ENCODE measurements at places on chromosomes 7 and 10.

GRCh38 chr7:84013616-84014240 is 180.9 kb downstream of the SEMA3A start:
- DNase-seq: no peak

DNA sequence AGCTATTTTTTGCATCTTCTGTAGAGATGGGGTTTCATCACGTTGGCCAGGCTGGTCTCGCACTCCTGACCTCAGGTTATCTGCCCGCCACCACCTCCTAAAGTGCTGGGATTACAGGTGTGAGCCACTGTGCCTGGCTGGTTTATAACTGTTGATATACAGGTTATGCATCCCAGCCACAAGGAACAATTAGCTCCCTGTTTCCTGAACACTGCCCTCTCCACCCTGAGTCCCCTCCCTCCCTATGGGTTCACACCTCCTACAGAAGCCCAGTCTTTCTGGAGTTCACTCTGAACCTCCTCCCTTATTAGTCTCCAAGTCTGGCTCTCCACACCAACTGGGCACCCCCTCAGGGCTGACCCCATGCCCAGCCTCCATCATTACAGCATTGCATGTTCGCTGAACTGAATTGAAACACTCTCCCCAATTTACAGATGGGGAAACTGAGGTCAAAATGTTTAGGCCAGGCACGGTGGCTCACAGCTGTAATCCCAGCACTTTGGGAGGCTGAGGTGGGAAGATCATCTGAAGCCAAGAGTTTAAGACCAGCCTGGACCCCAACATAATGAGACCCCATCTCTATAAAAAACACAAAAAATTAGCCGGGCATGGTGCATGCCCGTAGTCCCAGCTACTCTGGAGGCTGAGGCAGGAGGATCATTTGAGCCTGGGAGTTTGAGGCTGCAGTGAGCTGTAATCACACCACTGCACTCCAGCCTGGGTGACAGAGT is 1.7 kb upstream of the CLIP2 start:
- no peak for DNase-seq

DNA sequence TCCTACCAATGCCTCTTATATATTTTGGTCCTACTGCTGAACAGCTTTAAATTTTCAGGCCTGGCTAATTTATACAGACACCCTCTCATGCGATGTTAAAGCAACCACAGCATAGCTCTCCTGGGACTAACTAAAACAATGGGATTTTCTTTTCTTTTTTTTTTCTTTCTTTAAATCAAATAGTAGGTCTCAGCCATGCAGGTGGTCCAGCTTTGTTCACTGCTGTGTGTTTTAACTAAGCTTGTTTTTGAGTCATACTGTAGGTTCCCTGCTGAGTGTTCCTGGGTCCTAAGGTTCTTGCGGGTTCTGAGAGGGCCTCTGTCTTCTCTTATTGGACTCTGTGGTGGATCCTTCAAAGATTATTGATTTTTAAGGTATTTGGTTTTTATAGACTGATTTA is 113.1 kb upstream of the SORCS1 start:
- no peak for DNase-seq

- no peak for DNase-seq
Measured at GRCh38 chr7:81590131-81590530, 179.7 kb downstream of the HGF start.

DNA sequence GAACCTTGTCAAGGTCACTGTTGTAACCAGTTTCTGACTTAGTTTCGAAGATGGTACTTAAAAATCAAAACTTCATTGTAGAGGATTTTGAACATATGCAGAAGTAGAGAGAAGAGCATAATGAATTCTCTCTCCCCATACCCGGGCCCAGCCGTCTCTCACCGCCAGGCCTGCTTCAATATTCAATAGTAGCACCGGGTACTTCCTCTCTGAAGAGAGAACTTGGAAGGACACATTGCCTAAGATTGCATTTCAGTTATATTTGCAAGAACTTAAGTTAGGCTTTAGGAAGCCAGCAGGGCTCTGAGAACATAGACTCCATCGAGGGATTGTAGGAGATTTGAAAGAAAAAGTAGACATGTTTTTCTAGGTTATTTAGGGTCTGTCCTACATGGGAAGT is 19.1 kb downstream of the LMTK2 start:
- DNase-seq: no peak

- no peak for DNase-seq
Measured at GRCh38 chr7:32119790-32120196, 49.6 kb upstream of the PDE1C start.

DNA sequence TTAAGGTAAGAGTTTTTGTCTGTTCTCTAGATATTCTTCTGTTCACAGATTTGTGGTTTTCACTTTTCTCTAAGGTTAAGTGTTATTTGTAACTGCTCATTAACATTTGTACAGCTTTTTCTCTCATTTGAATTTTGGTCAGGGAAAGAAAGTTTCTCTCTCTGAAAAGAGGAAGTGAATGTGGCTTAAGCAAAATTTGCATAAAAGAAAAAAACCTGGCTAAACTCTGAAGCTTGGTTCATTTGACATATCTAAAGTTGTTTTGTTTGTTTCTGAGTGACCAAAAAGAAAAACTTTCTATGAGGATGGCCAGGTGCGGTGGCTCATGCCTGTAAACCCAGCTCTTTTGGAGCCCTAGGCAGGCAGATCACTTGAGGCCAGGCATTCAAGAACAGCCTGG is 22.0 kb upstream of the SLC26A4 start:
- DNase-seq: peak; percentile 68

GRCh38 chr7:921581-922333 is 32.7 kb downstream of the ADAP1 start:
- DNase-seq: no peak

DNA sequence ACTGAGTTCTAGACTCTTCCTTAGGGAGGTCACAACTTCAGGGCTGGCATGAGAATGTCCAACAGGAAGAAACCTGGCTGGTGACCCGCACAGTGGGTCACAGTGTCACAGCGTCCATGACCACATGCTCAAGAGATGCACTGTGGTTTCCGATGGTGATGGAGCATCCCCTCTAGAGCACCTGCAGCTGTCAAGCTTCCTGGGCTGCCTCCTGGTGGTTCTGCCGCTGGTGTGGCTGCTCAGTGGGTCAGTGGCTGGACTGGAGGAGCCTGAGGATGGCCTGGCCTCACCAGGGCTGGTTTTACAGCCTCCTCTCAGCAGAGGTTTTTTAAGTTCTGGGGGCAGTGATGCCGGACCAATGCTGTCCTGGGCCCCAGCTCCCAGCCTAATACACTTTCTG is 149.3 kb downstream of the SH3PXD2A start:
- no peak for DNase-seq

- no peak for DNase-seq
Measured at GRCh38 chr10:96666741-96667140, 53.6 kb downstream of the PIK3AP1 start.

DNA sequence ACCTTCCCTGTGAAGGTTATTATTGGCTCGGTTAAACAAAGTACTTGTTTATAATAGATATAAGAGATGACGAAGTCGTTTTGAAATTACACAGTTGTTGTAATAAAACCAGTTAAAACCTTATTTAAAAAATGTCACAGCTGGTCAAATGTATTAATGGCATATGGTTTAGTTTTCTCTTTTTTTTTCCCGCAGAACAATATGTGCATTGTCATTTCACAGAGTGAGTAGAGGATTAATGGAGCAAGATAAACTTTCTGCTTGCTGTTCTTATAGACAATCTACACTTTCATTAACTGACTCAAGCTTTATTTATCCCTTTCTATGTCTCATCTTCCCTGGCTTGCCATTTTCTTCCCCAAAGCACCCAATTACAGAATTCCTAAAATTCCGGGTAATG is 404.3 kb upstream of the NPVF start:
- DNase-seq: no peak

DNA sequence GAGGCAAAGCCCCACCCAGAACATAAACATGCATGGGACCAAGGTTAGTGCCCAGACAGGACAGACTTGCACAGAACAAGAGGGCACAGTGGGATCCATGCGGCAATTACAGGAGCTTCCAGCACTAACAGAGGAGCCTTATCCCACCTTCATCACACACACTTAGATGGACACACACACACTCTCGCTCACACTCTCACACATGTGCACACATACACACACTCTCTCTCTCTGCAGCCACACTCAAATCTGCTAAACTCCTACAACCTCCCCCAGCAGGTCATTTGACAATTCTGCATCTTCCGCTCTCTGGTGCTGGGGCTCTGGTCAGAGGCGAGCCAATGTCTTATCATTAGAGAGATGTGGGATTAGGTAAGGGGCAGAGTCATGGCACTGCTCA is 120.5 kb downstream of the UBE2H start:
- DNase-seq: no peak

DNA sequence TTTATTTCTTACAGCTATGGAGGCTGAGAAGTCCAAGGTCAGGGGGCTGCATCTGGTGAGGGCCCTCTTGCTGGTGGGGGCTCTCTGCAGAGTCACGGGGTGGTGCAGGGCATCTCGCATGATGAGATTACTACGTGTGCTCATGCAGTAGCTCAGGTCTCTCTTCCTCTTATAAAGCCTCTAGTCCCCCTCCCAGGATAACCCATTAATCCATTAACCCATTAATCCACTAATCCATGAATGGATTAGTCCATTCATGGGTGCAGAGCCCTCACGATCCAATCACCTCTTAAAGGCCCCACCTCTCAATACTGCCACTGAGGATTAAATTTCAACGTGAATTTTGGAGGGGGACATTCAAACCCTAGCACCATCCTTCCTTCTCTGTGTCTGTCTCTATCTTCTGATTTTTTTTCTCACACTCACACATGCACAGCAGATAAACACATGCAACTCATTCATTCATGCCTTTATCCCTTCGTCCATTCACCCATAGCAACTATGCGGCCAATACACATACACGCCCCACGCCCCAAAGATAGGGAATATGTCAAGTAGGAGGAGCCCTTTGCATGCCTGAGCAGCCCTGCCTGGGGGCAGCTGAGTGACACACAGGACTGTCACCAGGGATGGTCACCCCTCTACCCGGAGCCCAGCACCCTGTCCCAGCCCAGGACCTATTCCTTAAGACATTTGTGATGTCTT is 86.5 kb downstream of the C10orf105 start:
- no peak for DNase-seq

DNA sequence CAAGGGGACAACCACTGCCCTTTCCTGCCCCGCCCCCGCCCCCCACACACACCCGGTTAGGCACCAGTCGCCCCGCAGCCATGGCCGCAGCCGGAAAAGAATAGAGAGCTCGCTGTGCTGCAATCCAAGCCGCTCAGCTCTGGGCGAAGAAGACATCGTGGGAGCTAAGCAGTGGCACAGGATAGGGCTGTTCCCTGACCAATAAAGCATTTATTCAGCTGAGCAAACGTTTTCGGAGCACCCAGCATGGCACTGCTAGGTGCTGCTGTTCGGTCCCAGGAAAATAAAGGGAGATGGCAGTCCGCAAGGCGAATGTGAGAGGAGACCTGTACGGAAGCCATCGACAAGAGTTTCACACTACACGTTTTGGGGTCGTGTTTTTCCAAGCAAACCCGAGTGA is 18.3 kb downstream of the SKIDA1 start:
- no peak for DNase-seq

GRCh38 chr10:1198453-1199344 is 142.5 kb downstream of the WDR37 start:
- DNase-seq: no peak

DNA sequence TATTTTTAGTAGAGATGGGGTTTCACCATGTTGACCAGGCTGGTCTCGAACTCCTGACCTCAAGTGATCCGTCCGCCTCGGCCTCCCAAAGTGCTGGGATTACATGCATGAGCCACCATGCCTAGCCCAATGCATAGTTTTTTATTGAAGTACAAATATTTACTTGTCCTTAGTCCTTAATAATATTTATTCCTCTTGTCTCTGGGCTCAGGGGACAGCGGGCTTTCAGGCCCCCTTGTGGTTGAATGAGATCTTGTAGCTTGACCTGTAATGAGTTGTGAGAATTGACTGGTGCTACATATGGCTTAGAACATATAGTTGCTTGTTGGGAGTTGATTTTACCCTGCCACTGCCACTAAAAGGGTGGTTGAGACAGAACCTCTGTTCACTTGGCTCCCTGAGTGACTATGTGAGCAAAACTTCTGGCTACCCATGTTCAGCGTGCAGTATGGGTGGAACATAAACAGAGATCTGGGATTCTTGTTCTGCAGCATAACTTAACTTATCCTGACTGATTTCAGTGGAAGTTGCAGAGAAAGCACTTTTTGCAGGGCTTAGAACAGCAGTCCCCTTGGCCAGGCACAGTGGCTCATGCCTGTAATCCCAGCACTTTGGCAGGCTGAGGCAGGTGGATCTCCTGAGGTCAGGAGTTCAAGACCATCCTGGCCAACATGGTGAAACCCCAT is 14.9 kb downstream of the CCL26 start:
- no peak for DNase-seq

DNA sequence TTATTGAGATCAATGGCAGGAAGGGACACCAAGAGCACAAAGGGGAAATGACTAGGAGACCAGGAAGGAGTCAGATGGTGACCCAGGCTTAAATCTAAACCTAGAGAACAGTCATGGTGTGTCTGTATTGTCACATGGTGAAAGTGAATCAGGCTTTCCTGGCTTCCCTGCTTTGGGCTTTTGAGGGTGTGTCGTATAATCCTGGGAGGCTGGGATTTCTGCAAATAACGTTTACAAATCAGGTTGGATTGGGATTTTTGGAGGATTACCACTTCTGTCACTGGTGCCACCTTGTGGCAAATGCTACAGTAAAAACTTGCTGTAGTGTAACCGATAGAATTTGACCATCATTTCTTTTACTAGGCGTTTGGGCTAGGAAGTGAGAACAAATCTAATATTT is 502.6 kb downstream of the NRG3 start:
- DNase-seq: no peak

- DNase-seq: no peak
Measured at GRCh38 chr7:139857791-139858190, 28.7 kb downstream of the TBXAS1 start.

- no peak for DNase-seq
Measured at GRCh38 chr7:118511146-118511545, 286.6 kb downstream of the ANKRD7 start.

- no peak for DNase-seq
Measured at GRCh38 chr7:12436896-12437535, 33.4 kb upstream of the VWDE start.

DNA sequence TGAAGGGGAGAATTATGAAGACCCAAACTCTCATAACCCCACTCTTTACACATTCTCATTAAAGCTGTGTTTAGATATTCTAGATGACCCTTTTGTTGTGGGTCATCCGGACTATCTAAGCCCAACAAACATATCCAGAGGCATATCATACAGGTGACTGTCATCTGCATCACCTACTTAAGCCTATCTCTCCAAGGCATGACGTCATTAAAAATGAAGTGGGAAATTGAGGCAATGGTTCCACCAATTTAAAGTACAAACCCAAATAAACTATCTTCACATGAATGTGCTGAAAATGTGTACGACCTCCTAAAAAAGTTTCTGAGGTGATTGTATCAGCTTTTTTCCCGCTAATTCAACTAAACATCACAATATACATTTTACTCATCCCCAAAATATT is 4.5 kb upstream of the RALA start:
- DNase-seq: no peak

- no peak for DNase-seq
Measured at GRCh38 chr10:24541239-24541753, 182.4 kb downstream of the ARHGAP21 start.

GRCh38 chr7:52154382-52154781 is 837.8 kb upstream of the COBL start:
- DNase-seq: no peak

All from GM12864 (cell line).